ENCODE measurements at places on chromosomes 6 and 20. TPM values are rescaled to one million over a fixed set of nuclear protein-coding genes. Genes with fewer than 3 reads are reported as not detected.

GRCh38 chr6:85185977-85186376 is 263.9 kb upstream of the NT5E start:
- no peak for DNase-seq
- no peak overlapping the region for H3K4me3 ChIP-seq

SLC26A8 gene
- not detected for total RNA-seq

GRCh38 chr6:35056952-35057351 is 84.2 kb downstream of the TCP11 start:
- no peak overlapping the region for H3K27ac ChIP-seq
- no peaks in the 10 kb centered on the region for H3K27me3 ChIP-seq
- H3K4me3 ChIP-seq = no peak overlapping the region
- H3K36me3 ChIP-seq = peaks cover 2% of the 10 kb centered on the region

GRCh38 chr6:128512296-128512695 is 8.1 kb downstream of the PTPRK start:
- H3K27me3 ChIP-seq = peaks cover 26% of the 10 kb centered on the region
- H3K4me3 ChIP-seq = no peak overlapping the region
- no peaks in the 10 kb centered on the region for H3K36me3 ChIP-seq
- no peaks in the 10 kb centered on the region for H3K4me1 ChIP-seq
- no peak for DNase-seq
- no peak overlapping the region for H3K27ac ChIP-seq

GRCh38 chr6:95805699-95806098 is 210.1 kb upstream of the FUT9 start:
- H3K4me3 ChIP-seq = no peak overlapping the region
- H3K27me3 ChIP-seq = no peaks in the 10 kb centered on the region
- no peak overlapping the region for H3K27ac ChIP-seq
- H3K36me3 ChIP-seq = no peaks in the 10 kb centered on the region
- no peaks in the 10 kb centered on the region for H3K4me1 ChIP-seq

BACH2 gene
- 55.4 TPM for total RNA-seq

EYS gene
- total RNA-seq = not detected

- no peak overlapping the region for H3K27ac ChIP-seq
- H3K4me3 ChIP-seq = no peak overlapping the region
- H3K27me3 ChIP-seq = peaks cover 11% of the 10 kb centered on the region
- H3K4me1 ChIP-seq = no peaks in the 10 kb centered on the region
These were observed 27.2 kb downstream of the PNPLA1 start for GRCh38 chr6:36297051-36297450.

- H3K4me1 ChIP-seq = peaks cover 12% of the 10 kb centered on the region
- H3K27ac ChIP-seq = no peak overlapping the region
- H3K4me3 ChIP-seq = no peak overlapping the region
These were observed 81.4 kb downstream of the CD164 start for GRCh38 chr6:109300874-109301273.

DNA sequence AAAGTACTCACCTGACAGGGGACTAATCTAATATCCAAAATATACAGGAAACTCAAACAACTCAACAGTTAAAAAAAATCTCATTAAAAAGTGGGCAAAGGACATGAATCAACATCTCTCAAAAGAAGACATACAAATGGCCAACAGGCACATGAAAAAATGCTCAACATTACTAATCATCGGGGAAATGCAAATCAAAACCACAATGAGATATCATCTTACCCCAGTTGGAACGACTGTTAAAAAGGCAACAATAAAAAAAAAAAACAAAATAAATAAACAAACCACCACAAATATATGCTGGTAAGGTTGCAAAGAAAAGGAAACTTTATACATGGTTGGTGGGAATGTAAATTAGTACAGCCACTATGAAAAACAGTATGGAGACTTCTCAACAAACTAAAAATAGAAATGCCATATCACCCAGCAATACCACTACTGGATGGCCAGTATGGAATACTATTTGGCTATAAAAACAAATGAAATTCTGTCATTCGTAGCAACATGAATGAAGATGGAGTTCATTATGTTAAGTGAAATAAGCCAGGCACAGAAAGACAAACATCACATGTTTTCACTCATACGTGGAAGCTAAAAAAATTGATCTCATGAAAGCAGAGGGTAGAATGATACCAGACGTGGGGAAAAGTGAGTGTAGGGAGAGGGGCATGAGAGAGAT is 6.6 kb downstream of the SIRPB2 start:
- no peak overlapping the region for H3K27ac ChIP-seq
- no peak overlapping the region for H3K4me3 ChIP-seq
- H3K27me3 ChIP-seq = peaks cover 34% of the 10 kb centered on the region
- no peaks in the 10 kb centered on the region for H3K4me1 ChIP-seq

HCRTR2 gene
- not detected for total RNA-seq

GRCh38 chr20:51565298-51566144 is 23.0 kb upstream of the NFATC2 start:
- H3K36me3 ChIP-seq = no peaks in the 10 kb centered on the region
- no peak for DNase-seq

GRCh38 chr6:90095145-90095544 is 200.9 kb downstream of the GJA10 start:
- DNase-seq = no peak
- H3K36me3 ChIP-seq = peaks cover 6% of the 10 kb centered on the region
- no peak overlapping the region for H3K27ac ChIP-seq

RCAN2 gene
- total RNA-seq = 4.3 TPM

GRCh38 chr6:131997429-131998153 is 46.4 kb upstream of the CCN2 start:
- no peaks in the 10 kb centered on the region for H3K36me3 ChIP-seq
- no peak overlapping the region for H3K27ac ChIP-seq
- no peaks in the 10 kb centered on the region for H3K4me1 ChIP-seq
- DNase-seq = no peak
- H3K4me3 ChIP-seq = no peak overlapping the region

GRCh38 chr20:36717021-36717420 is 28.9 kb downstream of the NDRG3 start:
- H3K36me3 ChIP-seq = peaks cover 4% of the 10 kb centered on the region
- no peak overlapping the region for H3K27ac ChIP-seq
- no peaks in the 10 kb centered on the region for H3K27me3 ChIP-seq
- H3K4me3 ChIP-seq = no peak overlapping the region
- peaks cover 10% of the 10 kb centered on the region for H3K4me1 ChIP-seq

- H3K27me3 ChIP-seq = no peaks in the 10 kb centered on the region
- H3K36me3 ChIP-seq = no peaks in the 10 kb centered on the region
- DNase-seq = no peak
- H3K27ac ChIP-seq = no peak overlapping the region
- no peak overlapping the region for H3K4me3 ChIP-seq
These were observed 447.9 kb downstream of the TFAP2B start for GRCh38 chr6:51266604-51267003.

DNA sequence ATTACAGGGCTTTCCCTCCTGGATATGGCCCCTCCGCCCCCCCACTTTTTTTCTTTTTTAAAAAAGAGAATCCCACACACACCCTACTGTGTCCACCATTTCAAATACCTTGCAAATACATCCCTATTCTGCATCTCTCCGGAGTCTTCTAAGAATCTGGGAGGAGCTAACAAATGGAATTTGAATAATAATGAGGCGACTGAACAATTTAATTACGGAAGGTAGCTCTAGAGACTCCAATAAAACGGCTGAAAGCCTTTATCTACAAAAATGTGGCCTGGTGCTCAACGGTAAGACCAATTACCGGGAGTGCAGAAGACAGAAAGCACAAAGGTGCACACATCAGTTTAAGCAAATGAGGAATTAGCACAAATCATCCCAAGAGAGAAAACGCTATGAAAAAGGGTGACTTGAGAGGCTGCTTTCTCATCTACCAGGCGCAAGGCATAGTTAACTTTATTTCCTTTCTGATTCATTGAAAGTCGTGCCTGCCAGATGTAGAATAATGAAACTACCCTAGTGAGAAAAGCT is 1.8 kb downstream of the RRAGD start:
- H3K36me3 ChIP-seq = no peaks in the 10 kb centered on the region
- no peak for DNase-seq

TMEM244 gene
- total RNA-seq = not detected

GRCh38 chr20:37220731-37221130 is 40.9 kb downstream of the GHRH start:
- no peaks in the 10 kb centered on the region for H3K27me3 ChIP-seq
- H3K4me1 ChIP-seq = no peaks in the 10 kb centered on the region
- H3K4me3 ChIP-seq = no peak overlapping the region
- no peak for DNase-seq
- peaks cover 36% of the 10 kb centered on the region for H3K36me3 ChIP-seq
- H3K27ac ChIP-seq = no peak overlapping the region

GRCh38 chr20:62511300-62511914 is 35.6 kb upstream of the GATA5 start:
- no peak for DNase-seq
- no peak overlapping the region for H3K27ac ChIP-seq
- H3K4me3 ChIP-seq = no peak overlapping the region
- H3K27me3 ChIP-seq = peaks cover 18% of the 10 kb centered on the region
- no peaks in the 10 kb centered on the region for H3K36me3 ChIP-seq

DNA sequence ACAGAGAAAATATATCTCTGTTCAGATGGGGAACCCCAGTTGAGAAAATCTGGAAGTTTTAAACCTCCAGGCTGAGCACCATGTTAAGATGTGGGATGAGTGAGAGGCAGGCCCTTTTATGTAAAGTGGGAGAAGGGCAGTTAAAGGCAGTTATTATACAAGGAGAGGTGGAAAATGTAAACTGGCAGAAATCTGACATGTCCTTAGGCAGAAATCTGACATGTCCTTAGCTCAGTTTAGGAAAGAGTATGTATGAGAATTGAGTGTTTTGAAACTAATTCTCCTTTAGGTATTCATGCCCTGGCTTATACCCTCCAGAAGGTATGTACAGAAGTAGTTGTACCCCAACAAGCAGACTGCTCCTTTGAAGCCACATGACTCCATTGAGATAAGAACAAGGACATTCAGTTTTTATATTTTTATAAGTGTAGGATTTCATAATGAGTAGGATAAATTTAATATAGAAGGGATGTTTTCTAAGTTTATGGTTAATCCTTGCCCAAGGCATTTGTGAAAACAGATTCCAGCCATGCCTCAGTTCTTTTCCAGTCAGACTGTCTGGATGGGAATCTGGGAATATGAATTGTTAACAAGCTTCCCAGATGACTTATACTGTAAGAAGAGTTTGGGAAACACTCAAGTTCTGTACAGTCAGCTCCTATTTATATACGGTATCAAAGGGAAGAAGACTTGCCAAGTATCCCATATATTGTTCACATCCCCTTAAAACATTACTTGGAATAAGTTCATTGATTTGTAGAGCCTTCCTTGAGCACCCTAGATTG is 87.7 kb downstream of the SCAND1 start:
- no peaks in the 10 kb centered on the region for H3K27me3 ChIP-seq
- no peak overlapping the region for H3K4me3 ChIP-seq
- DNase-seq = no peak

DNA sequence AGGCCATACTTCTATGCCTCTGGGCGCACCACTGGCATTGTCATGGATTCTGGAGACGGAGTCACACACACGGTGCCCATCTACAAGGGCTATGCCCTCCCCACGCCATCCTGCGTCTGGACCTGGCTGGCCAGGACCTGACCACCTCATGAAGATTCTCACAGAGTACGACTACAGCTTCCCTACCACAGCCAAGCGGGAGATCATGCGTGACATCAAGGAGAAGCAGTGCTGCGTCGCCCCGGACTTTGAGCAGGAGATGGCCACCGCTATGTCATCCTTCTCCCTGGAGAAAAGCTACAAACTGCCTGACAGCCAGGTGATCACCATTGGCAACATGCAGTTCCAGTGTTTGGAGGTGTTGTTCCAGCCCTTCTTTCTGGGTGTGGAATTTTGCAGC is 23.8 kb downstream of the TMEM74B start:
- no peak for DNase-seq
- H3K27me3 ChIP-seq = no peaks in the 10 kb centered on the region
- no peaks in the 10 kb centered on the region for H3K4me1 ChIP-seq
- no peak overlapping the region for H3K4me3 ChIP-seq
- no peak overlapping the region for H3K27ac ChIP-seq
- H3K36me3 ChIP-seq = peaks cover 43% of the 10 kb centered on the region

HLA-G gene
- total RNA-seq = 0.38 TPM

IYD gene
- total RNA-seq = not detected

MAP7 gene
- total RNA-seq = 1.2 TPM

EBF4 gene
- 5.9 TPM for total RNA-seq

Measured in activated CD4-positive, alpha-beta memory T cell treated with anti-CD3 and anti-CD28 coated beads for 36 hours (primary cell).